ENCODE measurements at places on chromosomes 11 and 22.

DNA sequence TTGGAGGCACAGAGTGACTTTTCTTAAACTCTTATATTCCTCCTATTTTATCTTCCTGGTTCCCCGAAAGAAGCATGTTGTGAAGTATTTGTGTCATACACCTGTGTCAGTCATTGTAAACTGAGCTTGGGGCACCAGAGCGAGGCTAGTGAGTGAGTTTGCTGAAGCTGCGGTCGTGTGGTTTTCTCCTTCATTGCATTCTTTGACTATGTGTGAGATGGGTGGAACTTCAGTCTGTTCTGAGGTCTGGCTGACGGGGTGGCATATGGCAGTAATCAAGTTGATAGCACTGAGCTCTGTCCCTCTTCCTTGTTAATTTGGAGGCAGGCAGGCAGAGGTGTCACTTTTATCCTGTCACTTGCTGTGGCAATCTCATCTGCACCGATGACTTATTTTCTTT is 4.2 kb downstream of the VPS26B start:
- DNase-seq, result no peak

GRCh38 chr11:34354782-34355181 is 3.0 kb downstream of the ABTB2 start:
- no peak for DNase-seq

DNA sequence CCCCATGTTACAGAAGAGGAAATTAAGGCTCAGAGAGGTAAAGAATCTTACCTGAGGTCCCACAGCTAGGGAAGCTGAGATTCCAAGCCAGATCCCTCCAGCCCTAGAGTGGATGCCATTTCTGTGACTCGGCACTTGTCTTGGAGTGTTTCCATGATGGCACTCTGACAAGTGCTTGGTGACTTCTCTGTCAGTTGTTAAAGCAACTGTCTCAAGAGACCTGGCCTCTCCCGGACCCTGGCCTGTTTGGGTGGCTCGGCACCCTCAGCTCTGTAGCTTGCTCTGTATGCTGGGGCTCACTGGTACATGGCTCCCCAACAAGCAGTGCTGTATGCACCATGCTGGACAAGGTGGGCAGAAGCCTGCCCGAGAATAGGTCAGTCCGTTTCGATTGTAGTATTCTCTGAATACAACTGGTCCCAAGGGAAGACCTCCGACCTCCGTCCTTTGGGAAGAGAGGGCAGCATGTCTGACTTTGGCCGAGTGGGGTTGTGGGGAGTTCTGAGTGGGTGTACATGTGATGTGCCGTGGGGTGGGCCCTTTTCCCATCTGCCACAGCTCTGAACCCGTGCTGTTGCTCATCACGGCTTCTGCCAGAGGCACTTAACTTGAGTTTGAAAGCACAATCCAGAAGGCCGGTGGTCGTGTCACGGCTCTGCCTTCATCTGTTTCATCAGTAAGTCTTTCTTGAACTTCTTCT is 12.4 kb downstream of the ACO2 start:
- no peak for DNase-seq

- no peak for DNase-seq
Measured at GRCh38 chr11:14330881-14331280, 28.1 kb downstream of the RRAS2 start.

- DNase-seq, result no peak
Measured at GRCh38 chr11:31160504-31161422, 208.8 kb downstream of the DCDC1 start.

DNA sequence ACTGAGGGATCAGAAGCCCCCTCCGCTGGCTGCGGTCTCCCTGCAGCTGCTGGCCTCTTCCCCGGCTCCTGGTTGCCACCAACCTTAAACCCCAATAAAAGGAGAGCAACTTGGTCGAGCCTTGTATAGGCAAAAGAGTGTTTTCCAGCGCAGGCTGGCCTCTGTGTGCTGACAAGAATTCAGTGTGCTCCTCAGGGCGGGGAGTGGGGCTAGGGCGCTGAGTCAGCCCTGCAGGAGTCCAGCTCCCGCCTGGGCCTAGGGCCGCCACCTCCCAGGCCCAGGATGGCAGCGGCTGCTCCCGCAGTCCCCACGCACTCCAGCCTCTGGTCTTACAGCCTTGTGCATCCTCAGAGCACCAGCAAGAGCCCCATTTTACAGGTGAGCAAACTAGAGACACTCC is at the start of gene SHISAL1:
Gene SHISAL1, minus strand, starts transcription at position 186 of the 400 bp plus-strand sequence. CDS start 12,006 bp downstream, outside the sequence.
- no peak for DNase-seq

GRCh38 chr11:123671534-123671933 is 17.1 kb upstream of the SCN3B start:
- no peak for DNase-seq

DNA sequence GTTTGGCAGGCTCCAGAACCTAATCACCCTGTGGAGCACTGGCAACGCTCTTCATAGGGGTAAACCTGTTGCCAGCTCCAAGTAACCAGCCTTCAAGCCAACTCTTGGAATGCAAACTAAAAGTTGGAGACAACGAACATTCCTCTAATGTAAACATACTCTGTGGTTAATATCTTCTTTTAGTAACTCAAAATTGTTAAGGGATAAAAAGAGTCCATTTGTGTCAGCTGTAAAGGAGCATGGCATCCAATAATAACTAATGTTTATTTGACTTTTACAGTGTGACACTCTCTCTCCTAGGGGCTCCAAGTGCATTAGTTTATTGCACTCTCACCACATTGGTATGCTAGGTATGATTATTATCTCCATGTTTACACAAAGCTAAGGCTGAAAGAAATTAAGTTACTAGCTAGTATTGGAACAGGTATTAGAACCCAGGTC is 31.0 kb upstream of the AMOTL1 start:
- no peak for DNase-seq

- no peak for DNase-seq
Measured at GRCh38 chr11:36475192-36475591, 34.9 kb downstream of the TRAF6 start.

GRCh38 chr22:30205281-30206115 is 41.1 kb downstream of the LIF start:
- no peak for DNase-seq

DNA sequence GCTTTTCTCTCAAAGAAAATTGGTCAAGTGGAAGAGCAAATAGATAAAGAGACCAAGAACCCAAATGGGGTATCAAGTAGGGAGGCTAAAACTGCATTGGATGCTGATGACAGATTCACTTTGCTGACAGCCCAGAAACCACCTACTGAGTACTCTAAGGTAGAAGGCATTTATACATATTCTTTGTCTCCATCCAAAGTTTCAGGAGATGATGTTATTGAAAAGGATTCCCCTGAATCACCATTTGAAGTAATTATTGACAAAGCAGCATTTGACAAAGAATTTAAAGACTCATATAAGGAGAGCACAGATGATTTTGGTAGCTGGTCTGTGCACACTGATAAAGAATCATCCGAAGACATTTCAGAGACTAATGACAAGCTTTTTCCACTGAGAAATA is 37.7 kb downstream of the RTN3 start:
- no peak for DNase-seq

GRCh38 chr22:17234144-17234623 is 14.9 kb upstream of the ADA2 start:
- DNase-seq, result no peak

GRCh38 chr22:41619979-41620588 is 759 bp downstream of the DESI1 start:
- DNase-seq, result no peak

GRCh38 chr11:131957201-131957600 is 586.8 kb downstream of the NTM start:
- no peak for DNase-seq

DNA sequence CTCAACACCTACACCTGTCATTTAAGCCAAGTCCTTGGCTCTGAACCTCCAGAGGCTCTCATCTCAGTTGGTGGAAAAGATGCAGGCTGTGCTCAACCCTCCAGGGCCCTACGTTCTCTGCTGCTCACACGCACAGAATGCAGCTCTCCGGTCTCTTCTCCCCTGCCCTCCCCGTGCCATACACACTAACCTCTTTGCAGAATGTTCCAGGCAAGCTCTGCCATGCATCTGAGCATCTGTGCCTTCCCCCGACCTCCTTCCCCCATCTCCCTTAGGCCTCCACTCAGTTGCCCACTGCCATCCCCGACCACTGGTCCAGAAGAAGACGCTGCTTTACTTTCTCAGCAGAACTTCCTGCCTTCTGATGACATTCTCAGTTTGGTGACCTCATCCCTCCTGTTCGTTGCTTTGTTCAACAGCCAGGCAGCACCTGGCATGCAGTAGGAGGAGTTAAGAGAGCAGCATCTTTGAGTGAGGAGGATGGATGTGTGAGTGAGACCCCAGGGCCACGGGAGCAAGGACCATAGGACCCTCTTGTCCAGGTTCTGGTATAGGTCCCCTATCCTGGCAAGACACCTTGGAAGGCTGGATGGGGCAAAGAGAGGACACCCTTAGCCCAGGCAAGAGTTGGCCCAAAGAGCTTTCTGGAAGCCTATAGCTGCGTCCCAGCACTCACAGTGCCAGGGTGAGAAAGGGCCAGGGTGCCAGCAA is 598.0 kb downstream of the BRD1 start:
- no peak for DNase-seq

DNA sequence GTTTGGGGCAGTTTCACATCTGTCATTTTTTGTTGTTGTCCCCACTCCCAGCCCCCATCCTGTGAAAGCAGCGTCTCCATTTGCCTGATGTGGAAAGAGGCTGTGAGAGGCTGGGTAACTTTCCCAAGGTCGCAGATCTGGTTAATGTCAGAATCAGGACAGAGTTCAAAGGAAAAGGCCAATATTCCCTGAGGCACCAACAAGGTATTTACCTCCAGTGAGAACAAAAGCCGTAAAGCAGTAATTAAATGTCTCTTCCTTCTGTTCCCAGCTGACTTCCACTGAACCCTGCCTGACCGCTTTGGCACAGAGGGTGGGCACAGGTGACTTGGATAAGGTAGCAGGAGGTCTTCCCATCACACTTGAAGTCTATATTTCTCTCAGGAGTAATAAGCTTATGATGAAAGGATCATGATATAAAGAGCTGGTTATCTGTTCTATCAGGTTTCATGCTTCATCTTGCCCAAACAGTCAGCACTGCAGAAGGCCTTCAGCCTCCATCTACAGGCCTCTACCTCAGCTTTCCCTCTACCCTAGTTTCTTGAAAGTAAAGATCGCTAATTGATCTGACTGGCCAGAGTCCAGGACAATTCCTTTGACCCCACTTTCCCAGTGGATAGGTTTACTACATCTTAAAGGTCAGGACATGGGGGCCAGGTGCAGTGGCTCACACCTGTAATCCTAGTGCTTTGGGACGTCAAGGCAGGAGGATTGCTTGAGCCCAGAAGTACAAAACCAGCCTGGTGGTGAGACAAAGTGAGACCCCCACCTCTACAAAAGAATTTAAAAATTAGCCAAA is 9.4 kb downstream of the C11orf91 start:
- no peak for DNase-seq

- DNase-seq, result no peak
Measured at GRCh38 chr11:9176136-9176535, 84.7 kb upstream of the SCUBE2 start.

DNA sequence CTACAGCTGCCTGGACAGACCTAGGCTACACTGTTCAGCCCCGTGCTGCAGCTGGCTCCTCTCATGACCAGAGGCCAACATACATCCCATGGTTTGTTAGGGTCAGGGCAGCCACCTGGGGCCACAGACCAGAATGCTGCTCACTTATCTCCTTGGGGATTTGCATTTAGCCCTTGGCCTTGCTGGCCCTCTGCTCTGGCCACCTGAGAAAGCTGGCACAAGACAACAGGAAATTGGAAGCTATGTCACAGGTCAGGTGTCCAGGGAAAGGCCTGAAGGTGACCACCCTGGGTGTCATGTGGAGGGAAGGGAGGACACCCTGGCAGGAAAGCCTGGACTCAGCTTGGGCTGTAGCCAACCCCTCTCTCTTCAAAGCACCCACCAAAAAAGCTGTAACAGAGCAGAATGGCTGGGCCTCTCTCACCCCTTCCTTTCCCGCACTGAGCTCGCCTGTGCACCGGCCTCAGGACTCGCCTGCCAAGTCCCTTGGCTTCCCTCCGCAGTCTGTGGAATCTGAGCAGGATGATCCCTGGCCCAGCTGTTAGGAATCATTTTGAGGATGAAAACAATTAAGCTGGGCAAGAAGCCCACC is 86.3 kb downstream of the SNX19 start:
- no peak for DNase-seq

GRCh38 chr11:101470419-101470818 is 113.4 kb downstream of the TRPC6 start:
- no peak for DNase-seq

GRCh38 chr11:1487851-1488574 is 1.4 kb upstream of the MOB2 start:
- no peak for DNase-seq

GRCh38 chr11:61911701-61912529 is 5.5 kb downstream of the RAB3IL1 start:
- DNase-seq, result no peak

DNA sequence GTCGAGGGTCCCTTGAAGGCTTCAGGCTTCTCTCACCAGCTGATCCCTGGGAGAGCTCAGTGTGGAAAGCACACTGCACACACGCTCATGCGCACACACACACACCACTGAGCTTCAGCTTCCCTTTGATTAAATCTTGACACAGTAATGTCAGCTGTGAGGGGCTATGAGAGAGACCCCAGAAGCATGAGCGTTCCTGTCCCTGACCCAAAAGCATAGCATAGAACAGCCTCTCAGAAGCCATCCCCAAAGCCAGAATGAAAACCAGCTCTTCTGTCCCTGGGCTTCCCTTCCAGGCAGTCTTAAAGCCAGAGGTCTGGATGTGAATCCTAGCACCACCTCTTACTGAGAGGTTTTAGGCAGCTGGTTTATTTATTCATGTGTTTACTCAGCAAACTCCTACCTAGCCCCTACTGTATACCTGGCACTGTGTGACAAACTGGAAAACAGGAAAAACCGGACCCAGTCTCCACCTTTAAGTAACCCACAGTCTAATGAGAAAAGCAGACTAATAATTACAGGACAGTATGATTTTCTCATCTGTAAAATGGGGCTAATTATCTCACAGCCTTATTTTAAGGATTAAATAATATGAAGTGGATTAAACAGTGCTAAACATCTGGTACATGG is 15.9 kb downstream of the GALNT18 start:
- DNase-seq, result no peak

DNA sequence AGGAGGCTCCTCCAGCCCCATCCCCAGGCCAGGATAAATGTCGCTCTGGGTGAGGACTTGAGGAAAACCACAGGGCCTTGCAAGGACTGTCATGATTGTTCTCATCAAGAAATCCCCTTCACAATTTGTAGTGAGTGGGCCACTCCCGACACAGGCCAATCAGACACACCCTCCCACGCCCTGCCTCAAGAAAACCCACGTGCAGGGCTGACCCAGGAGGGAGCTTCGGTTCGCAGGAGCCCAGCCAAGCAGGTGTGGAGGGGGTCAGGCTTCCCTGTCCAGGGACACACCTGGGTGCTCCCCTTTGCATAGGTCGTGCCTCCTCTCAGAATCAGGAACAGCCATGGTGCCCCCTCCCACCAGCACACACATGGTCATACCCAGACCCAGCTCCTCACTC is 43.2 kb downstream of the SHANK2 start:
- DNase-seq, result no peak

DNA sequence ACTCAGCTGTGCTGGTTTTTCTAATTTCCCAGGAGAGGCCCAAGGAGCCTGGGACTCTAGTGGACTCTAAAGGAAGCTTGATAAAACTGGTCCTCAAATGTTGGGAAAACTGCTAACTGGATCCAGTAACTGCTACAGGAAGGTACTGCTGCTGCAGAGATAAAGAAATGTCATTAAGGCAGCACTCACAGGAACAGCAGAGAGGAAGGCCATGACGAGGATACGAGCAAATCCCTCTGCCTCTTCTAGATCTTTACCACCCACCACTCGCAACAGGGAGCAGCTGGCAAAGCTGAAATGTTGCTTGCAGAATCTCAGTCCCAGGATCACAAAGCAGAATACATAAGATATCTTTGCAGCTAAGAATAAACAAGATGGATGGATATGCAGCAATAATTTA is 23.5 kb downstream of the TTC28 start:
- no peak for DNase-seq

Measured in activated gamma-delta T cell (primary cell).